ENCODE measurements at places on chromosomes 7 and 10.

DNA sequence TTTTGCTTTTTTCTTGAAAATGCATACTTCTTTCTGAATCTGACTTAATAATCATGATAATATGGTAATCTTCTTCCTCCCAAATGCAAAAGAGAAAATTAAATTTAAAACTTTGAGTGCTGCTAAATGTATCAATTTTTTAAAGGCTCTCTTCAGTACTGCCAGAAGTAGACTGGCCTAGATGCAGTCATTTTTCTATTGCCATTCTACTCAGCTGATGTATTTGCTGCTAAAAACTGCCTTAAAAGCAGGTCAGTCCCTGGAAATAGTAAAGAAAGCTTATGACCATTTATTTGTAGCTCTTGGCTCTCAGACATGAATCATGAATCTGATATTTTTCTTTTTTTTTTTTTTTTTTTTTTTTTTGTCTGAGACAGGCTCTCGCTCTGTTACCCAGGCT, 28.5 kb downstream of the NAPEPLD start:
- no peak for DNase-seq

GRCh38 chr7:343227-343822, 53.4 kb downstream of the FOXL3 start:
- no peak for DNase-seq

DNA sequence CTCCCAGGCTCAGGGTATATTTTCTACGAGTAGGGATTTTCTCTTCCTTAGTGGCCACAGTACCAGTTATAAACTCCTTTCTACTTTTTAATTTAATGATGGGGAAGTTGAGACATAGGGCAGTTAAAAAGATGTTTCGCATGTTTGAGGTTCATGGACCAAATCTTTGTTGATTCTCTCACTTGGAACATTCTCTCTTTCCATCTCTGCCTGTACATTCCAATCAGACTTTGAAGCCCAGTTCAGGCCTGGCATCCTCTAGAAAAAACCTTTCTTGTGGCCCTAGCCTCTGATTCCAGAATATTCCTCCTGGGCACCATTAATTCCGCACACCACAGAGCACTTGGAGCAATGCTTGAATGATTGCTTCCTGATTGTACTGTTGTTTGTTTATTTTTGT, 18.5 kb downstream of the SLC13A4 start:
- DNase-seq = no peak

GRCh38 chr10:108095932-108096925, 931.7 kb upstream of the SORCS1 start:
- DNase-seq = no peak

- DNase-seq = no peak
Observed at GRCh38 chr10:30169342-30169741, 110.0 kb upstream of the JCAD start.

GRCh38 chr7:159103382-159104187, 41.1 kb downstream of the VIPR2 start:
- DNase-seq = no peak

GRCh38 chr10:47365431-47366180, 17.4 kb downstream of the RBP3 start:
- no peak for DNase-seq

DNA sequence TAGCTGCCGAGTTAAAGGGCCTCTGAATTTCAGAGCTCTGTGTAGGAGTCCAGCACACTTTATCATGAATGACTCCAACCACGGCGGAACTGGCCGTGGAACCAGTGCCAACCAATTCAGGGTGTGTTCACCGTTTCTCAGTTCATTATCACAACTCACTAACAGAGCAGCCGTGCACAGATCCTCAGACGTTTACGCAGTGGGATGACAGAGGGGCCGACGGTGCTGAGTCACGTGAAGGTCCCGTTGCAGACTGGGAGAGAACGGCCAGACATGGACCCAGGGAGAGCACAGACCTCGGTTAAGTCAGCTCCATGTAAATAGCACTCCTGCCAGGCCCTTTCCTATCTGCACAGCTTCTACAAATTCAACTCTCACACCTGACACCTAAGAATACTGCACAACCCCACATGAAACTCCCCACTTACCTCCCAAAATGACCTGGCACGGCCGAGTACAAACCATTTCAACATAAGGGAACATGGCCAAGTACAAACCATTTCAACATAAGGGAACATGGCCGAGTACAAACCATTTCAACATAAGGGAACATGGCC, 95.5 kb downstream of the DIP2C start:
- no peak for DNase-seq

GRCh38 chr10:35308809-35309208, 27.5 kb upstream of the CCNY start:
- DNase-seq = no peak

- DNase-seq = no peak
Observed at GRCh38 chr7:47191876-47192291, 390.0 kb downstream of the TNS3 start.

DNA sequence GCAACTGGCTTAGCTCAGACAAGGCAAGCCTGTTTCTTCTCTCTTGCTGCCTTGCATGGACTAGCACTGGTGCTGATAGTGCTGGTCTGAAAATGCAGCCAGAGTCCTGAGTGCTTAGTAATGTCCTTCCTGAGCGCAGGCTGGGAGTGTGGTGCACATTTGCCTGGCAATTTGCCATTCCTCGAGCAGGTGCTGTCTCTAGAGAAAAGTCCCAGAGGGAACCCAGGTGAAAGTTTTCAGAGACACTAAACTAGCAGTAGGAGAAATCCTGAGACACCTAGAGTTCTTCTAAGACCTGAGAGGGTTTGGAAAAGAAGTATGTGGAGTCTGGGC, 1.9 kb downstream of the SFTPD start:
- no peak for DNase-seq

- DNase-seq = no peak
Observed at GRCh38 chr10:130571674-130572073, 435.5 kb downstream of the GLRX3 start.

DNA sequence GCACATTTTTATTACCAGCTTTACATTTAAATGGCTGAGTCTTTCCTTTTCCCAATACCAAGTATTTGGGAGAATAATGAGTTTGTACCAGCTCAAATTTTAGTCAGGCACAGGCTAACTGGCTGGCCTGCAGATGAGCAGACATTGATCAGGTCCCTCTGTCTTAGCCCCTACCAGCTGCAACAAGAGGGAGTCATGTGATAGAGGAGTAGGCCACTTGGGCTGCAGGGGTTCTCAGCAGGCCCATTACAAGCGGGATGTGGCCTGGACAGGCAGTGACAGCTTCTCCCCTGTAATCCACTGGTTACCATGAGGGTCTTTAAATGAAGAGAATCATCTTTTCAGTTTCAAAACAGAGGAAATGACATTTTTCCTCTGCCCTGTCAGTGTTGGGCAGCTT, 283.6 kb downstream of the SUGCT start:
- no peak for DNase-seq

GRCh38 chr7:33444511-33444910, 315.1 kb downstream of the BBS9 start:
- DNase-seq = no peak

All from stimulated activated CD8-positive, alpha-beta memory T cell treated with anti-CD3 and anti-CD28 coated beads, Interleukin-15, amount 100 ng/mL, for 48 hours (primary cell).